ENCODE measurements at places on chromosomes 3 and 15.

GRCh38 chr15:85330901-85331588 is 49.4 kb upstream of the AKAP13 start:
- DNase-seq = peak; percentile 69

DNA sequence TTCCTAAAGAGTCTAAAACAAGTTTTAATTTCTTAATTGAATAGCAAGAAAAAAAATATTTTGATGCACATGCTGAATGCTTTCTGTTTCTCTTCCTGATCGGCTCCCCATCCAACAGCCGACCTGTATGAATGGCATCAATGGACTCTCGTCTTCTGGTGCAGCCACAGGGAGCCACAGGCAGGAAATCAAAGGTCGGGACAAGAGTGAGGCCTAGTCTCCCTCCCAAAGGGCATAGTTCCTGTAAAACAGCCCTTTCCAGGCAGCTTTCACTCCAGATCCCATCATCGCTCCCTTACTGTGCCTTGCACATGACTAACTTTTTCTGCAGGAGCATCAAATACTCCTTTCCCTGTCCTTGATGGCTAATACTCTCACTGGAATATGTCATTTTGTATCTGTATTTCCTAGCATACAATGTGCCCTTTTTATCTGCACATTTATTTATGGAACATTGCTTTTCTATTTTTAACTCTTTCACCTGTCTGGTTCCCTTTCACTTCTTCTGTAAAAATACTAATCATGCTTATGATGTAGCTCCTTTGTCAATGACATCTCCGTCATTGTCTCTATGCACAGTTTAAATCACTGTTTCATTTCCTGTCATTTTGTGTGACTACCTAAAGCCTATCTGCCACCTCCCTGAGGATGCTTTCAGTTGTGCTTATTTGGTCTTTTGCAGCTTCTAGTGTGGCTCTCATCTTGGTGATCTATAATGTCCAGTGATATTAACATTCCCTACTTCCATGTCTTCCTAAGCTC is 326.2 kb downstream of the CTNNB1 start:
- no peak for DNase-seq

DNA sequence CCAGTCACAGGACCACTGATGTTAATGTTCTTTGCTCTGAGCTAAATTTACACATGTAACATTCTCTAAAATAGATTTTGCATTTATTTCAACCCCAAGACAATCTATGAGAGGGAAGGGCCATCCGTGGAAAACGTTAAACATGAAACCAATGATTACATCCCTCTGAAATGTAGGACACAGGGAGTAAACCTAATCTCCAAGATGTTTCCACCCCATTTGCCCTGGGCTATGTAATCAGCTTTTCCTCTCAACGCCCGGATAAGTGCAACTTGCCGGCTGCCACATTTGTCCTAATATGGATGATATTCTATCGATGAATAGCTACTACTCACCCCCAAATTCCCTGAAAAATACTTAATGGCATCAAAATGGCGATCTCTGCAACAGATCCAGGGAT is 6.4 kb upstream of the FMN1 start:
- DNase-seq = no peak

- DNase-seq = peak; percentile 34
Measured at GRCh38 chr3:140529096-140529495, 148.8 kb upstream of the TRIM42 start.

DNA sequence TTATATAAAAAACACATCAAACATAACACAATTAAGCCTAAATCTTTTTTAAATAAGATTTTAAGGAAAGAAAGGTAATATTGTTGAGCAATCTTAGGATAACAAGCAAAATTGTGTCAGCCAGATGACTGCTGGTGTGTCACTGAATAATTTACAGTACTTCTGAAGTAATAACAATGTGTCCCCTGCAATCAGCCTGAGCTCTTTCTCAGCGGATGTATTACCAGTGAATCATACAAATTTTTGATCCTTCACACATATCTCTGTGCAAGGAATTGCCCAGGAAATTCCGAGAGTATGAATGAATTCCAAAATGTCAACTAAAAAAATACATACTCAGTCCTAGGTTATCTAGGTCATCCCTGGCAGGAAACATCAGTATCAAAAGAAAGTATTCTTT is 76.6 kb upstream of the PTX3 start:
- peak; percentile 83 for DNase-seq

GRCh38 chr15:60374628-60375081 is 23.1 kb downstream of the ANXA2 start:
- DNase-seq = peak; percentile 66

DNA sequence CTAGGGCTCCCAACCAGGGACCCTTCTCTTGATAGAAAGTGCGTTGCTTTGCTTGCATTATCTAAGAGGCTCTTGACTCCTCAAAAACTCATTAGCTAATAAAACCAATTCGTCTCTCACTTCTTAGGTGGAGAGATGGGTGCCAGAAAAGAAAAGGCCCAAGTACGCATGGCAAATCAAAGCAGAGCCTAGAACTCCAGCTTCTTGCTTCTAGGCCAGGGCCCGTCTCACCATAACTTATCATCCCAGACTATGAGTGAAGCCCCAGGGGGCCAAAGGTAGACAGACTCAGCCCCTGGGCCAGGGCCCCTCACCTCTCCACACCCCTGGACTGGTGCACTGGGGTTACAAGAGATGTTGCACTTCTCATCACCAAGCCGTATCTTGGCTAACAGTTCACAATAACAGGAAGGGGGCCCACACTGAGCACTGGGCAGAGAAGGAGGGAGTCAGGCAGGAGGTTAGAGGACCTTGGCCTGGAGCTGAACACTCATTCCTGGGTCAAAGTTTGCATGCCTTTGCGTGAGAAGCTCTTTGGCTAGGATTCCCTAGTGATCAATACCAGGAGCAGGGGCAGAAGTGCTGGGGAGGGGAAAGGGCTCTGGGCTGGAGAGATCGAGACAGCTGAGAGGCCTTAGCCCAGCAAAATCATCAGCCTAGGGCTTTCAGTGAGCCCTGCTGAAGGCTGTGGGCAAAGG is 5.4 kb upstream of the CYP1A1 start:
- DNase-seq = no peak

DNA sequence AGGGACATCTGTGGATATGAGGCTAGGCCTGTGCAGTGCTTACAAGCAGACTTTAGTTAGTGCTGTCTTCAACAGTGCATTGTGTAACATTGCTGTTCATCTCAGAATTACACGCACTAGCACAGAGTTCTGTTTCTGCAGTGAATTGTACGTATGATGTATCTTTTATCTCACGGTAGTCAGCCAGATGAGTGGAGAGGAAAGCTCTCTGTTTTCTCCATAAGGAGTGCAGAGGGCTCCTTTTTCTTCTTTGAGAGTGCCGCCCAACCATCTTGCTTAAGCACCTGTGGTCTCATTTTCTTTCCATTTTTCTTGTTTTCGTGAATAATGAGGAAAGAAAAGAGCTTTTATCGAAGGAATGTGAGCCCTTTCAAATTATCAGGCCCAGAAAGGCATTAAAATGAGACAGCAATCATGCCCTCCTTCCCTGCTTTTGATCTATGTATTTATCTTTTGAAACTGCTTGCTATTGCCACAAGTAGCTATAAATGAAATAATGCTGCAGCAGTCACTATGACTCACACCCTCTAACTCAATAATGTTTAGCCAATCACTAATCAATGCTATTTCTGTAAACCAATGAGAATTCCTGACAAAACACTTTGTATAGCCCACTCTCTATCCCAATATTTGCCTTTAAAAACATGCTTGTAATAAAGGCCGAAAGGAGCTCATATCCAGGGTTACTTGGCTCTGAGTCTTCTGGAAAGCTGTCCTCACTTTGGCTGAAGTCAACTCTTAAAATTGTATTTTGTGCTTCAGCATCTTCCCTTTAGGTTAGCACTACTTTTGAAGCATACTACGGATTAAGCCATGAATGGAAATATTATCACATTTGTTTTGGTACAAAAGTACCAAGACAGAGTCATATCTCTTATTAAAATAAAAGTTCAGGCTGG is 226.0 kb upstream of the P2RY1 start:
- DNase-seq = no peak

GRCh38 chr15:74631935-74632560 is 16.4 kb downstream of the CLK3 start:
- DNase-seq = peak; percentile 76

- DNase-seq = no peak
Measured at GRCh38 chr3:23648326-23648995, 157.3 kb upstream of the UBE2E1 start.

DNA sequence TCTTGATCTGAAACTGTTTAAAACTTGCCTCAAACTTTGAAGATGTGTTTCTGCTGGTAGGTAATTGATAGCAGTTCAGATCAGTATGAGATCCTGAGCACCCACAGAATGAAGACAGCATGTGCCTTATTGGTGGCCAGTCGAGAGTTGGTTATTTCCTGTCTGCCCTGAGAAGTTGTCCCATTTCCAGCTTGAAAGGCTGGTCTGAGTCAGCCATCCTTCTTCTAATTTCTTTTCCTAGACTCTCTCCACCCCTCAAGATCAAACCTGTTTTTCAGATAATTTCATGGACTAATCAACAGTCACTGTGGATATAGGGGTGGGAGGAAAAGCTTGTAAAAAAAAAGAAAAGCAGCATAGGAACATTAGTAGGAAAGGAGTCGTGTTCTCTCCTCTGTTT is 464.4 kb downstream of the FOXP1 start:
- DNase-seq = no peak

- no peak for DNase-seq
Measured at GRCh38 chr3:143975554-143976152, 4.0 kb downstream of the DIPK2A start.

DNA sequence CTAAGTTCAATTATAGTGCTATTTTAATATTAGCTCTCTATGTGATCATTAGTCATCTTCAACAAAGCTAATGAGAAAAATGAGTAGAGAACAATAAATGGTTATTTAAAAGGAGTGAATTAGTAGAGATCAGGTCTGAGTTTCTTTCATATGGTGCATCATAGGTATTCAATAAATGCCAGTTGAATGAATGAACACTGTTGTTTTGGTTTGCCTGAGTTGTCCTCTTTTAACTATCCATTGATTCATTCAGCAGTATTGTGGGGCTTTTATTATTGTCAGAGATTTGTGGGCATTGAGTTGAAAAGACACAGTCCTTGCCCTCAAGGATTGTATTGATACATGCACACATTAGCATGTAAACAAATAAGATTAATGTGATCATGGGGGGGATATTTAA is 88.2 kb downstream of the AGBL1 start:
- DNase-seq = no peak

- no peak for DNase-seq
Measured at GRCh38 chr15:80093854-80094418, 34.5 kb downstream of the ZFAND6 start.

DNA sequence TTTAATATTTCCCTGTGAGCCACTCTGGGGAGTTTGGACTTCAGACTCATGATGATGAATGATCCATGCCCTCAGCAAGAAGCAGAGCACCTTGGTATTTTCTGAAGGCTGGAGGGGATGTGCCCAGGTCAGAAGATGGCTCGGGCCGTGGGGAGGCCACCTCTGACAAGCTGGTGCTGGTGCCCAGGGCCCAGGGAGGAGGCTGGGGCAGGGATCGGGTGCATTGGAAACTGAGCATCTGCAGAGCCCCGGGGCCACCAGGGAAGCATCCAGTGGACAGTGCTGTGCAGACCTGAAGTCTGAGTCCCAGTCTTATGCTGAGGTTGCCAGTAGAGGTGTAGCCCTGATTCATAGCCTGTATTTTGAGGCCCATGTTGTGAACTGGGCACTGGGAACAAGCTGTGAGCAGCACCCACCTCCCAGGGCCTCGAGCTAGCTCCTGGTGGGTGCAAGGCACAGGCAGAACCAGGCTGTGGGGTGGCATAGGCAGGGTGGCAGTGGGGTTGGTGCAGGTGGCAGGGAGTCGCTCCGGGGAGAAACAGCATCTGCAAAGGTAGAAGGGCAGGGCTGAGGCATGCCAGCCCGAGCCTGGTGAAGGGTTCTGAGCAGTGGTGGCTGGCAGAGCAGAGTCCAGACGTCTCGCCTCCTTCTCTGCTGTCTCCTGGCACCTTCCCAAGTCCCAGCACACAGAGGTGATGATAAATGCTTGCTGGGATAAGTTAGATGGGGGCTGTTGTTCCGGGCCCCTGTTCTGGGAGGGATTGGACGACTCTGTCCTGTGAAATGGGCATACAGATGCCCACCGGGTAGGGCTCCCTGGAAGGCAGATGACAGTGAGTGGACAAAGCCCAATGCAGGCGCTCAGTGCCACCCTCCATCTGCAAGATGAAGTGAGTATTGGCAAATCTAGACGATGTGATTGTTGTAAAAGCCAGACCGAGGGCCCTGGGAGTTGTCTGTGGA is 10.6 kb downstream of the DNAJB8 start:
- DNase-seq = no peak

GRCh38 chr3:122609798-122610559 is 32.5 kb downstream of the PARP15 start:
- DNase-seq = peak; percentile 59

GRCh38 chr15:63970621-63971426 is 75.5 kb downstream of the DAPK2 start:
- no peak for DNase-seq
